ENCODE measurements at places on chromosomes 7 and 10.

DNA sequence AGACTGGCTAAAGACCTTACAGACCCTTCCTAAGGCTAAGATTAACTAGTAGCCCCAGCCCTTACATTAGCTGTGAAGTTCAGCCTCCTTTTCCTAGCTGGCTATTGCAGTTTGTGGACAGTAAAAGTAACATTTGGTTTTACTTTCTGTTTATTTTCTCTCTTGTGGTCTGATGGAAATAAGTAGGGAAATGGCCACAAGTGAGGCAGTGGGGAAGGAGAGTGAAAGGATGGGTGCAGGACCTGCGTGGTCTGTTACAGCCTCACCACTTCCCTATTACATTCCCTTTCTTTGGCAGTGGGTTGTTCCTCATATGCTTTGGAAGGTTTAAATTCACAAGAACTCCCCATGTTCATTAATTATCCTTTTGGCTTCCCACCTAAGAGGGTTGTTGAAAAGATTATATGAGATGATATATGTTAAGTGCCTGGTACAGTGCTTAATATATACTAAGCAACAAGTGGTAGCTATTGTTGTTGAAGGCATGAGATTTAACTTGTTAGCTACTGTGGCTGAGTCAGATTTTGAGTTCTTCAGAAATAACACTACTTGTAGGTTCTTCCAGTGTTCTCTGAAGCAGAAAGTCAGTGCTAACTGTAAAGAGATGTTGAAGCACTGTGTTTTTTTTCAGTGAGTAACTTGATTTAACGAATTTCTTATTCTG is 181.7 kb downstream of the ST7 start:
- no peak for DNase-seq

GRCh38 chr7:80974396-80975358 is 55.8 kb upstream of the SEMA3C start:
- DNase-seq: no peak

GRCh38 chr7:101853684-101854083 is 36.3 kb downstream of the CUX1 start:
- no peak for DNase-seq

- DNase-seq: no peak
Observed at GRCh38 chr10:990808-991207, 2.6 kb downstream of the GTPBP4 start.

DNA sequence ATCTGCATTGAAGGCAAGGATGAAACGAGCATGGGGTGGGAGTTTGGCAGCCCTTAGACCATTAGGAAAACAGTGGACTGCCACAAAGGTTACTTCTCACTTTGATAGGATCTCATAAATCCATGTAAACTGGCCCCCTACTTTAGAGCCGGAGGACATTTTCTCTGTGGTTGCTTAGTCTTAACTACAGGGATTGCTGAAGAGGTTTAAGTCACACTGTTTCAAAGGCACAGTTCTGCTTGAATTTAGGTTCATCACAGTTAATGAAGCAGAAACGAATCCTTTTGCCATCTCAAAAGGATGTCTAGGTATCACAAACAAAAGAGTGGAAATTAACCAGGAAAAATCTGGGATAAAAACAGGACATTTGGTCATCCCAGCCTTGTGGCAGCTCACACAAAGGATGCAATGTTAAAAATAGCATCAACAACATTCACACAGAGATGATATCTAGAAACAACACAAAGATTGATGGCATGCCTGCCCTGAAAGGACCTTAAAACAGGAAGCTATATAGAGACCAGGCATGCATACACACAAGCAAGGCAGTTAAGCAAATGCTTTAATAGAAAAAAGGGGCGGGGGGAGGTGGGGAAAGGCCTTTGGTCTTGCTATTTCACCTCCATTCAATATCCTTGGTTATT is 74.0 kb downstream of the DOCK4 start:
- no peak for DNase-seq

DNA sequence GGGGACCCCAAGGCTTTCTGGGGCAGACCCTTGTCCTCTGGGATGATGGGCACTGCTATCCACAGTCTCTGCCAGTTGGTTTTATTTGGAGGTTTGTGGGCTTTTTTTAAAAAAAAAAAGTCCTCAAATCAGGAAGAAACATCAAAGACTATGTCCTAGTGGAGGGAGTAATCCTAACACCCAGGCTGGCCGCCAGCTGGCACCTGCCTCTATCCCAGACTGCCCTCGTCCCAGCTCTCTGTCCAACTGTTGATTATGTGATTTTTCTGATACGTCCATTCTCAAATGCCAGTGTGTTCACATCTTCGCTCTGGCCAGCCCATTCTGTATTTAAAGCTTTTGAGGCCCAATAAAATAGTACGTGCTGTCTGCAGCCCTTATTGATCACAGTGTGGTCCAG is 61.0 kb upstream of the LRRC4 start:
- no peak for DNase-seq

- no peak for DNase-seq
Observed at GRCh38 chr7:22563032-22563501, 63.1 kb upstream of the STEAP1B start.

DNA sequence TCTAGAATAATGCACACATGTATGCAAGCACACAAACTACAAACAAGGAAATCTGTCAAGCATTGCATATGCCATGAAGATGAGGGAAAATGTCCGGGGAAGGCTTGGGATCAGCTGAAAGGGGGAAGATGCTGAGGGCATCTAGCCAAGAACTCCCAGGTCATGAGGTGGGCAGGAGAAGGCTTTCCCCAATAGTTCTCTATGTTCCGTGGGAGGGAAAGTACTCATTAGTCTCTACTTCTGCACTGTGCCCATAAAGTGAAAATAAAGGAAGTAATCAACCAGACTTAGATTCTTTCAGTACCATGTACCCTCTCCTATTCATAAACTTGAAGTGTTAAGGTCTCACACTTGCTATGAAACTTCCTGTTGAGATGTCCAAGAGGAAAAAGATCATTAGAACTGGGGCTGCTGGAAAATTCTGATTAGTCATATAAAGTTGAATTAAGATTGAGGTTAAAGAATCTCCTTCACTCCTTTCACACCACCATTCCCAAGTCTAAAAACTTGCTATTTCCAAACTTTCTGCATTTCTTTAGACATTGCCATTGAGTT is 17.1 kb upstream of the LIPF start:
- DNase-seq: no peak

- DNase-seq: no peak
Observed at GRCh38 chr7:119724041-119724792, 548.8 kb upstream of the KCND2 start.

GRCh38 chr7:36599645-36600313 is 124.5 kb downstream of the AOAH start:
- no peak for DNase-seq

DNA sequence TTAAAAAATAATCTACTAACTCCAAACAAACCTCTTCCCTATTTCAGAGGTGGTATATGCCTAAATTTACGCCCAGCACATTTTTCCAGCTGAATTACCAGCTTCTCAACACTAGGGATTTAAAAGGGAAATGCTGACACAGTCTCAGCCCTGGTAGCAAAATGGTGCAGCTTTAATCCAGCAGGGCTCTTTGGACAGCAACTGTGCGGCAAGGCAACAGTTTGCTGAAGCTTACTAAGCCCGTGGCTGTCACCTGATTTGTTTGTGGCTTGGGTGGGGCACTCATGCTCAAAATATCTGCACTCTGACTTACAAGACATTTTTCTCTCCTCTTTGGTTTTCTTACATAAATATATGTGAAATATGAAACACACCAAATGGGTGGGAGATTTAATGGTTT is 206.7 kb downstream of the POU6F2 start:
- DNase-seq: no peak

DNA sequence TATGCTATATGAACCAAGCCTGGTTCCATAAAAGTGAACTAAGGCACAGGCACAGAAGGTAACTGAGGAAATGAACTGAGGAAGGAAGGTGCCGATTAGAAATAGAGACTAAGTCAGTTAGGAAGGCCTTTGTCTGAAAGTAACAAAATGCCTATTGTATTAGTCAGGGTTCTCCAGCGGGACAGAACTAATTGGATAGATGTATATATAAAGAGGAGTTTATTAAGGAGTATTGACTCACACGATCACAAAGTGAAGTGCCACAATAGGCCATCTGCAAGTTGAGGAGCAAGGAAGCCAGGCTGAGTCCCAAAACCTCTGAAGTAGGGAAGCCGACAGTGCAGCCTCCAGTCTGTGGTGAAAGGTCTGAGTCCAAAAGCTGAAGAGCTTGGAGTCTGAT is 13.9 kb upstream of the PLXNA4 start:
- no peak for DNase-seq

- DNase-seq: no peak
Observed at GRCh38 chr7:155286686-155287085, 11.0 kb upstream of the INSIG1 start.

- DNase-seq: no peak
Observed at GRCh38 chr10:76333796-76334195, 902.4 kb downstream of the LRMDA start.

GRCh38 chr10:102757323-102757722 is 13.6 kb downstream of the WBP1L start:
- no peak for DNase-seq

DNA sequence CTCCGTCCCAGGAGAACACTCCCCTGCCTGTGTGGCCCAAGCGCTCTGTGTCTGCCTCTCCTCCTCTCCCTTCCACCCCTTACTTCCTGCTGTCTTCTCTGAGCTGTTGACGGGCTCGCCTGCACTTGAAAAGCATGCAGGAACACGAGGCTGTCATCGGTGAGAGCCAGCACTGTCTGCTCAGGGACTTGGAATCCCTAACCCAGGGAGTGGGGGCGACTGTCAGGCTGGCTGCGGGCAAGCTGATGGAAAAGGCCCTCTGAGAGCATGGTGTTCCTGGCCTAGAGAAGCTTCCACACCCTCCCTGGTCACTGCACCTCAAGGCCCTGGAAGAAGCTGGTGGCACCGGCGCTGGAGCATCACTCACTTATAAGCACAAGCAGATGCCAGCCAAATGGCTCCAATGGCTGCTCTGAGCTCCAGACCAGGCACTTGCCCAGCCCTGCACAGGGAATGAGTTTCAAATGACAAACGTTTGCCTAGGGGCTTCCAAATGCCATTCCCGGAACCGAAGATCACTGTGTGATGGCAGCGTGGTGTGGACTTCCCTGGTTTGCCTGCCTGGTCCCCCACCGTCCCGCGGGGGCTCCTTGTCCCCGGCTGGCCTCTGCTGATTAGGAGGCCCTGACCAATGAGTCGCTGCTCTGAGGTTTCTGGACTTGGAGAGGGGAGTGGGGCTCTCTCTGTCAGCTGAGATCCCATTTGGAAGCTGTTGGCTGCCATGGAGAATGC is 56.7 kb upstream of the EBF3 start:
- no peak for DNase-seq

GRCh38 chr7:7857143-7857583 is 111.4 kb upstream of the GLCCI1 start:
- DNase-seq: no peak

DNA sequence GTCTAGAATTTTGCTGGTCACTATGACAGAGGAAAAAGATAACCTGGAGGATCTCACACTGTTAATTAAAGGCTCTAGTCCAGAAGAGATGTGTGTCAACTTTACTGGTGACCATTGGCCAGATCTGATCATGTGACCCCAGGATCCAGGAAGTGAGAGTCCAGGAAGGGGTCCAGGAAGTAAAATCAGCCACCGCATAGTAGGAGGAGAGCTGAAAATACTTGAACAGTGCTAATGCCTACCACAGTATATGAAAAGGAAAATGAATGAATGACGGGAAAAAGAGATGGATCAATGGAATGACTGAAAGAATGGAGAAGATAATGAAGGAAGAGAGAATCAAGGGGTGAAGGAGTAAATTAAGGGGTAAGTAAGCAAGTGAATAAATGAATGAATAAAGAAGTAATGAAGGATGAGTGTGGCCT is 415.3 kb downstream of the RPS24 start:
- no peak for DNase-seq

GRCh38 chr10:122782911-122783310 is 62.7 kb downstream of the CUZD1 start:
- no peak for DNase-seq

DNA sequence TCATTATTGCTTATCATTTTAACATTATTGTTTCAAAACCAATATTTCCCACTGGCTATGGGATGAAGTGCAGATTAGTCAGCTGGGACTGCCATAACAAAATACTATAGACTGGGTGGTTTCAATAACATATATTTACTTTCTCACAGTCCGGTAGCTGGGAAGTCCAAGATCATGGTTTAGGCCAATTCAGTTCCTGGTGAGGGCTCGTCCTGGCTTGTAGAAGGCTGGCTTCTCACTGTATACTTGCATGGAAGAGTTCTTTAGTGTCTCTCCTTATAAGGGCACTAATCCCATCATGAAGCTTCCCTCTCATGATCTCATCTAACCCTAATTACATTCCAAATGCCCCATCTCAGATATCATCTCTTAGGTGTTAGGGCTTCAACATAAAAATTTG is 101.3 kb downstream of the CHRM2 start:
- no peak for DNase-seq

DNA sequence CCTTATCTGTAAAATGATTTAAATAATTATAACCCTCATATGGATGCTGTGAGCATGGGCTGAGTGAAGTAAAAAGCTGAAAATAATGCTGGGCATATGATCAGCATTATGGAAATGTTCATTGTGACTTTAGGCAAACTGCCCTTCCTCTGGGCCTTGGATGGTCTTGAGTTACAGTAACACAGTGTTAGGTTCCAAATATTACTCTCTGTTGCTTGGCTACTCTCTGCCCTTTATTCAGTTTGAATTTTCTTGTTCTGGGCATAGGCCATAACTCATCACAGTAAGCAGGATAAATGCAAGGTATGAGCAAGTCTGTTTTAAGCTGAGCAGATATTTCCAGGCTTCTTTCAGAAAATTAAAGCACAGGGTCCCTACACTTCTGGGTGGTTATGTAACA is 868.0 kb downstream of the KCNMA1 start:
- no peak for DNase-seq

- no peak for DNase-seq
Observed at GRCh38 chr7:55203300-55203699, 161.8 kb upstream of the LANCL2 start.

DNA sequence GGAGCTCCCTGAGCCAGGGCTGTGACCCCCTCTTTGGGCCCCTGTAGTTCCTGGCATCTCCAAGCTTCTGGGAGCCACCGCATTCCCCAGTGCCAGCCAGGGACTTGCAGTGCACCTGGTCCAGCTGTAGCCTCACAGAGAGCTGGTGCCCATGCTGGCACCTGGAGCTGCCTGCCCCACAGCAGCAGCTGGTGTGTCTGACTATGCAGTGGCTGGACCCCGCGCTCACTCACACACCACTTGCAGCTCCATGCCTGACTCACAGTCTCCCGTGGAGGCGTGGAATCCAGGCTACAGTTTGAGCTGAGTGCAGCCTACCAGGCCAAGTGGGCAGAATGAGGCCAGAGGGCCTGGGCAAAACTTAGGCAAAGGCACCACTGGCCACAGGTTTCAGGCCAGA is 102.2 kb upstream of the NAMPT start:
- no peak for DNase-seq

All from stimulated activated CD8-positive, alpha-beta memory T cell treated with anti-CD3 and anti-CD28 coated beads, Interleukin-4, amount 100 ng/mL, for 24 hours (primary cell).